ENCODE measurements at places on chromosomes 6 and 20. TPM values are rescaled to one million over a fixed set of nuclear protein-coding genes. Genes with fewer than 3 reads are reported as not detected.

Gene TREM2
- 5.5 TPM for total RNA-seq

DNA sequence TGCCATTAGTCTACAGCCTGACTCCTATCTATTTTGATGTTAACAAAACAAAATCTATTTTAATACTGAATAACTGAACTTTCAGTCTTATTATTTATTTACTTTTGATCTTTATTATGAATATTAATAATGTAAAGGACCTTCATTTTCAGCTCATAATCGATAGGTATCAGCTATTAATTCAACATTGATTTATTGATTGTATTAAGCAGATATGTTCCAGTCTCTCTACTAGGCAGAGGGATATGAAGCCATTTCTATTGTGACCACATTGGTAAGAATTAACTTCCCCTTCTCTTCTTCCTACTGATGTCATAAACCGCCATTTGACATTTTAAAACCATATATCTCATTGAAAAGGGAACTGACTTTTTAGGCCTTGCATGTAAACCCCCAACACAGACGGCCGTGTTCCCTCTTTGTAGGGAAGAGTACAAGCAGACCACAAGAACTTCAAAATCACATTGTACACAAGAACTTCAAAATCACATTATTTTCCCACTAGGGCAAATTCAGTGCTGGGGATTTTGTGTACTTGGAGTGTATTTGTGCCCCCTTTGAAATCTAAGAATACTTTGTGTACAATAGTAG is 69.5 kb upstream of the FABP7 start:
- H3K27me3 ChIP-seq = peaks cover 6% of the 10 kb centered on the region
- H3K27ac ChIP-seq = no peak overlapping the region
- DNase-seq = no peak
- no peaks in the 10 kb centered on the region for H3K4me1 ChIP-seq
- H3K4me3 ChIP-seq = no peak overlapping the region

DNA sequence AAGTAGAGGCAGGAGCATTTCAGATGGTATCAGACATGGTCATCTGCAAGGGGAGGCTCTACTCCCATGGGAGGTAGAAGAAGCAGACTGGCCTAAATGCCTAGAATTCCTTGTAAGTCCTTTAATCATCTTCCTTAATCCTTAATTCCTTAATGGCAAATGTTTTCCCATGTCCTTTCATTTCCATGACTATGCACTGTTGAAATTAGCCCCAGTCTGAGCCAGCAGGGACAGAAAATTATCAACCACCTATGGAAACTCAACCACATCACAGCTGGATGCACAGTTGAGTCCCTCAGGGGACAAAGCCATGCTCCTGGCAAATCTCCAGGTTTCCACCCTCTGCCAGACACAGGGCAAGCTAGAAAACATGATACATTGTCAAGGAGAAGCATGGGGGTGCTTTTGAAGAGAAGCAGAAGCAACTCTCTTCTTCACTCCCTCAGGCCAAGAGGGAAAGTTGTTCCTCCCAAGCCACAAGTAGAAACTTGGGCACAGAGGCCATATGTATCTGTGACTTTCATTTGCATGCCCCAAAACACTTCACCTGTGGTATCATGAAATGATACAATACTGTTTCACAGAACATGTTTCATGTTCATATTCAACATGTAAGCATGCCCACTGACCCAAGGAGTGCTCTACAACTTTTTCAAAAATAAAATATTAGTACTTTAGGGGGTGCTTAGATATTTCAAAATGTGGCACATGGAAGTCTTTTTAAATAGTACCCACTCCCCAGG is 683.6 kb downstream of the KIF16B start:
- no peak overlapping the region for H3K27ac ChIP-seq
- H3K4me3 ChIP-seq = no peak overlapping the region
- H3K4me1 ChIP-seq = no peaks in the 10 kb centered on the region
- no peak for DNase-seq

- peaks cover 7% of the 10 kb centered on the region for H3K27me3 ChIP-seq
- H3K36me3 ChIP-seq = no peaks in the 10 kb centered on the region
- H3K4me3 ChIP-seq = no peak overlapping the region
These were observed 99.3 kb downstream of the BMP2 start for GRCh38 chr20:6866741-6867140.

DNA sequence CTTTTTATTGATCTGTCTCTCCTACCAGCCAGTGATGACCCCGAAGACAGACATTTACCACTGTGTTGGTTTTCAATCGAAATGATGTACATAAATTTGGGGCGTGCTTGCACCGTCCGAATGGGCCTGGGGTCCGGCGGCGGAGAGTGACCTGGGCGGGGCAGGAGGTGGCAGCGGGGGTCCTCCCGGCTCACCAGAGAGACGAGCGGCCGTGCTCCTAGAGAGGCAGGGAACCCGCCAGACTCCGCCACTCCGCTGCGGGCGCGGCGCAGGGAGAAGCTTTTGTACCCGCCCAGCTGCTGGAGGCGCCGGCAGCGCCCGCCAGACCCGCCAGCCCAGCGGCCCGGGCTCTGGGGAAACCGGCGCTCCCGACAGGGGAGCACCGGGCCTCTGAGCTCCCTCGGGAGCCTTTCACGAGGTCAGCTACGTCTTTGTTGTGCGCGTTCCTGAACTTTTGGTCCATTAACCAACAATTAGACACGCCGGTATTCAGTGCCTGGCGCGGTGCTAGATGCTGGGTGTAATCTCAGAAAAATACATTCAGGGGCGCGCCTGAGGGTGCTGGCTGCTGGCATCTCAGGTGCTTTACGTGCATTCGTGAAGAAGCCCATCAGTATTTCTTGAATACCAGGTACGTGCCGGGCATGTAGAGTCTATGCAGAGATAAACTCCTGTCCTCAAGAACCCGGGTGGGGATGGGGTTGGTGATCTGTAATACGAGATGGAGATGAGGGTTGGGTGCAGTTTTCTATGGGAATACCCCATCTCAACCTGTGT is at the start of gene PGBD1:
PGBD1 (plus strand) TSS at position 285 of the 777 bp plus-strand sequence. CDS start 2,242 bp downstream, outside the sequence.
- peak within 1 kb of the TSS; percentile 80 for H3K4me3 ChIP-seq
- no peaks in the 10 kb centered on the region for H3K36me3 ChIP-seq
- DNase-seq = peak; percentile 72
- no peaks in the 10 kb centered on the region for H3K27me3 ChIP-seq

GRCh38 chr6:116530436-116530835 is 15.0 kb downstream of the TRAPPC3L start:
- peaks cover 46% of the 10 kb centered on the region for H3K4me1 ChIP-seq
- H3K27me3 ChIP-seq = no peaks in the 10 kb centered on the region
- H3K27ac ChIP-seq = no peak overlapping the region
- H3K36me3 ChIP-seq = no peaks in the 10 kb centered on the region
